ENCODE measurements at places on chromosomes 16 and 17. TPM values are rescaled to one million over a fixed set of nuclear protein-coding genes. Genes with fewer than 3 reads are reported as not detected.

The CBX1 gene
- 66.0 TPM for total RNA-seq

DNA sequence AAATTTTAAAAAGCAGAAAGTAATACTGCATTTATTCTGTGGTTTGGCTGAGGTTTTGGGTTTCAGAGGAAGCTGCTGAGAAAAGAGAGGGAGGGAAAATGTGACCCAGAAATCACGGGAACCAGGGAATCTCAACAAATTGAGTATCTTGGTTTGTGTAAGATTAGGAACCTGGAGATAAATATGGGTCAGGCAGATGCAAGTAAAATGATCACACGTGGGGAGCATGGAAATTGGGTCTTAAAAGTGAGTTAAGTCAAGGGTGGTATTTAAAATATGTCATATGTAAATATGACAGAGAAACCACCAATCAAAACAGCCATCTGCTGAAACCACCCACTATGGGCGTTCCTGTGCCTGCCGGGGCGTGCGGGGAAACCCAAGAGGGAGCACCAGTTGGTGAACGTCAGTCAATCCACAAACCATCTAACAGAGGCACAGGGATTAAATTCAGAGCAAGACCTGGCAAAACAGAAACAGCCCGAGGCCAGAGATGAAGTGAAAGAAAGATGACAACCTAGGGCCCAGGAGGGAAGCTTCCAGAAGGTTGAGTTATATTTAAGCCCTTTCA, 33.4 kb downstream of the CDH13 start:
- H3K4me3 ChIP-seq = peak overlapping the region; percentile 40
- H3K4me1 ChIP-seq = peaks cover 48% of the 10 kb centered on the region
- peak; percentile 72 for DNase-seq
- peak overlapping the region; percentile 71 for H3K27ac ChIP-seq
- no peaks in the 10 kb centered on the region for H3K27me3 ChIP-seq

DNA sequence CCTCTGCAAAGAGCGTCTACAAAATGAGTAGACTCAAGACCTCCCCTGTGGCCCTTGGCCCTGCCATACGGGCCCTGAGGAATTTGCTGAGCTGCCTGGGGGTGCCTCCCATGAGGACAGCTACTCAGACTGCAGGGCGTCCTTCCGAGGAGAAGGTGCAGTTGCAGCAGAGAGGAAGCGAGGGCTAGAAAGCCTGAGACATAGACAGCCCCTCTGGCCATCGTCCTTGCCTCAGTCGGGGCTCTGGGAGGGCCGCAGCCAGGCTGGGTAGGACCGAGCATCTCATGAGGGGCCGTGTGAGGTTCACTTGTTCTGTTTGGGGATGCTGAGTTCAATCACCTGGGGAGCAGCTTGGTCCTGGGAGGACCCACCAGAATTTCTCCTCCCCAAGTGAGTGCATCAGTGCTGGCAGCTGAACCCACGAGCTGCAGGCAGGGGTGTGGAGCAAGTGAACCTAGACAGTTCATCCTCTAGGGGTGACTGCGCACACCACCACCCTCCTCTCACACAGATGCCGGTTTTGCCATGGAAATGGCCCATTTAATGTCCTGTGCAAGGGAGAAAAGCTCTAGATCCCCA, 20.3 kb downstream of the RAB11FIP4 start:
- no peak overlapping the region for H3K4me3 ChIP-seq
- H3K4me1 ChIP-seq = no peaks in the 10 kb centered on the region
- no peaks in the 10 kb centered on the region for H3K36me3 ChIP-seq
- H3K27ac ChIP-seq = no peak overlapping the region

DNA sequence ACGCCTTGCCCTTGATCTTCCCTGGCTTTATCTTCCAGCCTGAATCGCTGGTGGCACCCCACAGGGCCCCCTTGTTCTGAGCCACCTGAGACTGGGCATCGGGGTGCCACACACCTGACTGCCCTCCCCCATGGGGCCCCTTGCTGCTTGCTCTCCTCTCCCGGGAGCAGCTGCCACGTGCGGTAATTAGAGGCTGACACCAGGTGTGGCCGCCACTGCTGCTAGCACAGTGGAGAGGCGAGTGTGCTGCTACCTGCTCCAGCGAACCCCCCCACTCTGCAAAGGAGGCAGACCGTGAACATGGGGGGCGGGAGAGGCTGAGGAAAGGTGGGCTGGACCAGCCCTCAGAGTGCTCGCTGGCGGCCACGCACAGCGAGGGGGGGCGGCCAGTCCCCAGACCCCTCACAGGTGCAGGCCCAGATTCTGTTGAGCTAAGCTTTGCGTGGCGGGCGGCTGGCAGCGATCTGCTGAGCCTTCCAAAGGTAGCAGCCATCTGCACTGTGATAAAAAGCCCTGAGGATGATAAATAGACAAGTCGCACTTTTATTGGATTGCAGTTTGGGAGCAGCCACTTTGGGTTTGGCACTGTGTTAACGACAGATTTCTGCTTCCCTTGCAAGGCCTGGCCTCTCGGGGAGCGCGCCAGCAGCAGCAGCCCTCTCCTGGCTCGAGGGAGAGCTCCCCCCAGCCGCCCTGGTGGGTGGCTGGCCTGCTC, 167.9 kb upstream of the GSE1 start:
- no peaks in the 10 kb centered on the region for H3K27me3 ChIP-seq
- DNase-seq = no peak
- peaks cover 25% of the 10 kb centered on the region for H3K4me1 ChIP-seq

Measured in activated CD4-positive, alpha-beta T cell treated with anti-CD3 and anti-CD28 coated beads for 36 hours (primary cell).